ENCODE measurements at places on chromosomes 7 and 10.

GRCh38 chr7:27636326-27637006 is 26.2 kb downstream of the HIBADH start:
- peak; percentile 18 for DNase-seq

- DNase-seq, result no peak
Observed at GRCh38 chr7:32108651-32109050, 38.4 kb upstream of the PDE1C start.

- DNase-seq, result no peak
Observed at GRCh38 chr10:36126076-36126475, 484.0 kb upstream of the FZD8 start.

GRCh38 chr10:119509909-119510451 is 32.5 kb downstream of the RGS10 start:
- DNase-seq, result no peak

GRCh38 chr10:113616244-113617074 is 47.4 kb downstream of the NRAP start:
- peak; percentile 33 for DNase-seq

GRCh38 chr7:37552030-37552429 is 103.4 kb upstream of the ELMO1 start:
- DNase-seq, result no peak

DNA sequence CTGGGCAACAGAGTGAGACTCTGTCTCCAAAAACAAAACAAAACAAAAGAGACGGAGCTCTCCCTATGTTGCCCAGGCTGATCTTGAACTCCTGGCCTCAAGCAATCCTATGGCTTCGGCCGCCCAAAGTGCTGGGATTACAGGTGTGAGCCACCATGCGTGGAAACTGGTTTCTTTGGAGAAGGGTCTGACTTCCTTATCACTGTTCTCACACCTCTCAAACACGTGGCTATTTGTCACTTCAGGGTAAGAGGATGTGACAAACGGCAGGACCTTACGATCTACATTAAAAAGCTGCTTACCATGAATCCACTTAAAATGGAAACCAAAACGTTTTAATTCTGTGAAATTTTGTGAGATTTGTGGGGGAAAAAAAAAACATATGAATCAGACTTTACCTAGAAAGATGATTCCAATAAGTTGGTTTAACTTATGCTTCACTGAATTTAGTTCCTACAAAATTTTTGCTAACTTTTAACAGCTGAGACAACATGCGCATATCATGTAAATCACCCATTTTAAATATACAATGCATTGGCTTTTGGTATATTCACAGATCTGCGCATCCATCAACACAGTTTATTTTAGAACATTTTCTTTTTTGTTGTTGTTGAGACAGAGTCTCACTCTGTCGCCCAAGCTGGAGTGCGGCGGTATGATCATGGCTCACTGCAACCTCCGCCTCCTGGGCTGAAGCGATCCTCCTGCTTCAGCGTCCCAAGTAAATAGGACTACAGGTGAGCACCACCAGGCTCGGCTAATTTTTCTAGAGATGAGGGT is 18.7 kb upstream of the FOXK1 start:
- DNase-seq, result no peak

DNA sequence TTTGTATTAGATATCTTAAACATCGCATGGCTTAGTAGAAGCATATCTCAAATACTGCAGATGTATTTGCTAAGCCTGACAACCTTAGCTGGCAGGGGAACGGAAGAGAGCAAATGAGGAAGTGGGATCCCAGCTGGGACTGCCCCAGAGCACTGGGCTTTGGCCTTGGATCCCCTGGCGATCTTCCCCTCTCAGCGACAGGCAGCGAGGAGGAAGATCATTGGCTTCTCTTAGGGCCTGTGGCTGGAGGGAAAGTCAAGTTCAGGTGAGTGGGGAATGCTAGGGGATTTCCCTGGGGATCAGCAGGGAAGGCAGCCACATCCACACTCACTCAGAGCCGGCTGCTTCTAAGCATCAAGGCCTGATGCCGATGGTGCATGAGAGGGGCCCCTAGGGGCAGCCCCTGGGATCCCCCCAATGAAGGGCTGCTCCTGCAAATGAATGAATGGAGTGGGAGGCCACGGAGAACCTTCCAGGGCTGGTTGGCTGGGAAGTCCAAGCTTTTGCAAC is 42.0 kb downstream of the LYZL2 start:
- DNase-seq, result no peak

DNA sequence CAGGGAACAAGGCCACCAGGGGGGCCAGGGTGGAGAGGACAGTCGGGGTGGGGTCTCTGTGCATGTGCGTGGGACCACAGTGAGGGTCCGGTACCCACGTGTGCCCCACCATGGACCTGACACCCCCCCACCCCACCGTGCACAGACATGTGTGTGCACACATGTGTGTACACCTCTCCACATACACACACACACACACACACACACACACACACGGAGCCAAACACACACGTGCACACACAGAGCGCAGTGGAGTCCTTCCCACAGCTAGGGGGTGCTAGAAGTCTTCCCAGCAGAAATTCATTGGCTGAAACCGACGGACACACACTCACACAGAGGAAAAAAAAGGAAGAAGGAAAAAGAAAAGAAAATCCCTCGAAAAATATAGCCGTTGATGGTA is 42.8 kb upstream of the GNA12 start:
- DNase-seq, result peak; percentile 74

DNA sequence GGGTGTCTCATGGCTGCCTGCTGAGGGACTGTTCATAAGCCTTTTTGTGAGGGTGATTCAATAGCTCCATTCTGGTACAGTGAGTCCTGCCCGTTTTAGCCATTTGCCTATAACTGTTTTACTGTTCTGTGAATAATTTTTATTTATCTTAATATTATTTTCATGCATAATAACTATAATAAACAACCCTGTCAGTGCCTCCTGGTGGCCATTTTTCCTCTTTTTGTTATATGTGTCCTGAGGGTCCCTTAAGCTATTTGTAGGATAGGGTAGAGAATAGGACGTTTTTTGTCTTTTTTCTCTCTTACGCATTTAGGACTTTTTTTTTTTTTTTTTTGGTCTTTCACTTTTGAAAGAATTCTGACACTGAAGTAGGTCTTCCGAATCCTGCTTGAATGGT is 2.9 kb downstream of the C1QL3 start:
- peak; percentile 29 for DNase-seq

DNA sequence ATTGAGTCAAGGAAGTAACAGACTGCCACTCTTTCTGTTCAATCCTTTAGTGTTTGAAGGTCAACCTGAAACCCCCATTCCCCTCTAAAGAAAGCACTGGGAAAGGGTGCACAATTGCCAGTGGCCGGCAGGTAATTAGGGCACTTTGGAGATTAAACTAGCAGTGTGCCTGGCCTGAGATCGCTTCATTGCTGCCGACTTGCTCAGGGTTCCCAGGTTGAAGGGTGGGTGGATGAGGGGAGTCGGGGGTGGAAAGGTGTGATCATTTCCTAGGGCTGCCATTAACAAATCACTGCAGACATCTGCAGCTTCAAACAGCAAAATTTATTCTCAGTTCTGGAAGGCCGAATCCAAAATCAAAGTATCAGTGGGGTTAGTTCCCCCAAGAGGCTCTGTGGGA is 16.3 kb upstream of the BTBD16 start:
- no peak for DNase-seq
